ENCODE measurements at places on chromosomes 4 and X.

GRCh38 chr4:4572821-4573220, 31.0 kb upstream of the STX18 start:
- no peak for DNase-seq

- no peak for DNase-seq
Measured at GRCh38 chr4:110188113-110188512, 10.3 kb downstream of the ELOVL6 start.

DNA sequence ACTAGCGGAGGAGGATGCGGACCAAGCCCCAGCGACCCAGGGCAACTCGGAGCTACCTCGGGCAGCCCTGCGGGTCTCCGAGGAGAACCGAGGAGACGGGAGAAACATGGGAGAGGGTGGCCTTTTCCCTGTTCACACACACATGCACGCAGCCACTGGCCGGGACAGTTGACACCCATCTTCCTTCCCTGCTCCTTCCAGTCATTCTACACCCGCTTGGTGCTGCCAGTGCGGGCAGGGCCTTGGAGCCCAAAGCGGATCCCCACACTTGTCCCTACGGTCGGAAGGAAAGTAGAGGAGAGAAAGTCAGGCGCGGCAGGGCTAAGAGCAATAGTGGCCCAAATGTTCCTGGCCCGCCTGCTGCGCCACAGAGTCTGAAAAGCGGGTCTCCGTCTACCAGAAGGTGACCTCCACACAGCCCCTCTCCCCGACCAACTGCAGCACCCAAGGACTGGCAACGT, 1.1 kb upstream of the PPP3CA start:
- DNase-seq = no peak

GRCh38 chr4:55242506-55242905, 103.5 kb upstream of the SRD5A3 start:
- DNase-seq = no peak

- no peak for DNase-seq
Measured at GRCh38 chr4:146148021-146148420, 27.5 kb upstream of the LSM6 start.

DNA sequence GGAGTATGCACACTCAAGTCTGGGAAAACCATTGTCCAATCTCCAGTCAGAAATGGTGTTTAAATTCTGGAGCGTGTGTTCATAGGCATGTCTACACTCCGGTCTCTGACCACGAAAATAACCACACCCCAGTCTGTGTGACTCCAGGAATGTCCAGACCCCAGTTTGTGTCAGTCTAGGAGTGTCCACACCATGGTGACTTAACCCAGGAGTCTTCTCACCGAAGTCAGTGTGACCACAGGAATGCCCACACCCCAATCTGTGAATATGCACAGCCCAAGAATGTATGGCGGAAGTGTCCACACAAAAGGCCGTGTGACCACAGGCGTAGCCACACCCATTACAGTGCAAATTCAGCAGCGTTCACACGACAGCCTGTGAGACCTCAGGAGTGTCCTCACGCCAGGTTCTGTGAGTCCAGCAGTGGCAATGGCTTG, 11.4 kb downstream of the FTSJ1 start:
- peak; percentile 72 for DNase-seq

GRCh38 chr4:186200516-186200915, 9.1 kb downstream of the CYP4V2 start:
- no peak for DNase-seq

- no peak for DNase-seq
Measured at GRCh38 chr4:141614878-141615586, 21.4 kb upstream of the IL15 start.
